Activated CD4-positive, alpha-beta T cell treated with anti-CD3 and anti-CD28 coated beads for 48 hours (primary cell): ENCODE measurements at places on chromosomes 6 and 20.
A peak's percentile ranks its signal among the peaks of the same experiment; 100 is the strongest.

DNA sequence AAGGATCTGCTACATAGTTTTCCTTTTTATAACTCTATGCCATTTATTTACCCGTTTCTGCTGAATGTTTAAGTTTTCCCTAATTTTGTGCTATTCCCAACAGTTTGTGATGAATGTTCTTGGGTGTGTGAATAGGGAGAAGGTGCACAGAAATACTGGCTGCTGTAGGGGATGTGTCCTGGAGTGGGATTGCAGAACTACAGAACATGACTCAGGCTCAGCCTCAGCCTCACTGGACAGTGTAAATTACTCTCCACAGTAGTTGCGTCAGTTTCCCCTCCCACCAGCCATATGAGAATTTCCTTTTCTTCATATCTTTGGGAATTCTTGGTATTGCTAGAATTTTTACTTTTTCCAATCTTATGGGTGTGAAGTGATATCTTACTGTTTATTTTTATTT is 57.0 kb downstream of the SLX4IP start:
- no peak for DNase-seq

- no peak for DNase-seq
These were observed 683.0 kb downstream of the DHX35 start for GRCh38 chr20:39645131-39645530.

- no peak for DNase-seq
These were observed 670.7 kb upstream of the CITED2 start for GRCh38 chr6:140045116-140045515.

- DNase-seq: no peak
These were observed 107.6 kb downstream of the MYLK4 start for GRCh38 chr6:2643130-2643529.

- DNase-seq: no peak
These were observed 110.3 kb upstream of the PRSS16 start for GRCh38 chr6:27136978-27137814.

GRCh38 chr20:56839786-56840185 is 210.7 kb downstream of the TFAP2C start:
- no peak for DNase-seq

GRCh38 chr20:50211091-50211490 is 20.5 kb downstream of the CEBPB start:
- DNase-seq: no peak

GRCh38 chr20:57724610-57725405 is 15.0 kb upstream of the PMEPA1 start:
- no peak for DNase-seq

DNA sequence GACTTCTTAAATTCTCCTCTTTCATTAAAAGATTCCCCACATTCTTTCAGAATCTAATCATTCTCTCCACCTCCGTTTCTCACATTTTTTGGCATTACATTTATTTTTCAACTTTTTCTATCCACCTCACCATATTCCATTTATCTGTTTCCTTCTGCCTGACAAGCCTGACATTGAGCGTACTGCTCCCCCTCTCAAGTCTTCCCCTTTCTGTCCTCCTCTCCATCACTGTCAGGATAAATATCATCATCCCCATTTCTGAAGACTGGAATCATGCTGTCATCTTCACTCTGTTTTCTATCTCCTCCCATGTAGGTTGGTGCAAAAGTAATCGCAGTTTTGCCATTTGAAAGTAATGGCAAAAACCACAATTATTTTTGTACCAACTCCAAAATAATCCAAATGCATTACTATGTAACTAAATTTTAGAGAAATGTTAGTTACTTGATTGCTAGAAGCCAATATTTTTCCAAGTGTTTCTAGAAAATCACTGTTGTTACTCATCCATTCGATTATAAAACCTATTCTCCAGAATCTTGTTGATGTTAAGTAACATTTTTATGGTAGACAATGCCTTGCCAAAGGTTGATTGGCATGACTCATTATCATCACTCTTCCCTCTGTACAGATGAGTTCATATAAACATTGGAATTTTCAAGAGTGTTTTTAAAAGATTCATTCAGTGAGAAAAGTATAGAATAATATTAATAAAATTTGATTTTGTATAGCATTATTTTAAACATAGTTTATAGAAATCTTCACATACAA is 292.3 kb upstream of the RNF217 start:
- DNase-seq: no peak

DNA sequence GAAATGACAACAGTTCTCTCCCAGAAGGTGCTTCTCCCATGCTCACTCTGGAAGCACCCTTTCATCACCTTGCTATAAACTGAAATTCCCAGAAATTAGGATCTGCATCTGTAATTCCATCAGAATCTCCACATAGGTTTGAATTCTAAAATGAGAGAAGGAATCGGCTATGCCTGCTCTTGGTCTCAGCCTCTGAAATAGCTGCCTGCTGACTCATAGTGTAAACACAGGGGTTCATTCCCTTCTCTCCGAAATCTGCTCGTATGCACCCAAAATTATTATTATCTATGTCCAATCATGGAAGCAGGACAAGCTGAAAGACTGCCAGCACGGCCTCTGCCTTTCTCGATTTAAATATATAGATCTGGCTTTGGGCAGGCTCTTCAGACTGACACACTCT is 74.6 kb upstream of the TAB2 start:
- DNase-seq: no peak

- no peak for DNase-seq
These were observed 11.8 kb downstream of the UTRN start for GRCh38 chr6:144296973-144297372.

DNA sequence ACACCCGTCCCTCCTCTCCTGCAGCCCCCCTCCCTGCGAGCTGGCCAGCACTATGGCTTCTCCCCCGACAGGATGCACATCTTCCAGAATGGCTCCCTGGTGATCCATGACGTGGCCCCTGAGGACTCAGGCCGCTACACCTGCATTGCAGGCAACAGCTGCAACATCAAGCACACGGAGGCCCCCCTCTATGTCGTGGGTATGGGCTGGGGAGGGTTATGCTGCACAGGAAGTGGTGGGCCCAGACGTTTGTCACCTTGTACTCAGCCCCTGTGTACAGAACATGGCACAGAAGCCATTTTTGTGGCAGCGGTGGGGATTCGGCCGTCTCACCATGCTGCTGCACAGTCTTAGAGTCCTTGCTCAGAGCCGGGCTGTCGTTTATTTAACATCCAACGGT is 29.0 kb upstream of the SRF start:
- DNase-seq: peak; percentile 4

DNA sequence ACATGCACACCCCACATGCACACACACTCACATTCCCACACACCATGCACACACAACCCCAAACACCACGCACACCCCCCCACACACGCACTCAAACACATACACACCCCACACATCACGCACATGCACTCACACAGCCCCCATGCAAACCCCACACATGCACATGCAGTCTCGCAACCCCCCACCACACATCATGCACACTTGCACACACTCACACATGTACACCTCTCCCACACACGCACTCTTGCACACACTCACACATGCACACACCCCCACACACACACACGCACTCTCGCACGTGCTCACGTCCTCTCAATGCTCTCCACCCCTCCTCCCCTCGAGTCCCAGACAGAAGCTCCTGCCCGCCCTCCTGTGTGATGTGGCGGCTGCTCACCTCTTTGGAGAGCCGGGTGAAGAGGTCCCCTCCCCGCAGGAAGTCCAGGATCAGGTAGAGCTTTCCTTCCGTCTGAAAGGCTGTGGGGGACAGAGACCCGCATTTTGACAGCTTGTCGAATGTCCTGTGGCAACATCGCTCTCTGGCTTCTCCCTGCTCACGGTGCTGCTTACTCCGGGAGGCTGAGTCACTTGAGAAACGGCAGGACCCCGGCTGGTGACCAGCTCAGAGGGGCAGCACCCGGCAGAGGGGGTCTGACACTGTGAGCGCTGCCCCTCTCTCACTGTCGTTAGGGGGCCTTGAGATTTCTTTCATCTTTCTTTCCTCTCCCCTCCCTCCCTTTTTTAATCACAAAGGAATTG is 78.5 kb downstream of the RAMACL start:
- DNase-seq: no peak

GRCh38 chr6:20408851-20409250 is 7.2 kb downstream of the E2F3 start:
- DNase-seq: no peak

DNA sequence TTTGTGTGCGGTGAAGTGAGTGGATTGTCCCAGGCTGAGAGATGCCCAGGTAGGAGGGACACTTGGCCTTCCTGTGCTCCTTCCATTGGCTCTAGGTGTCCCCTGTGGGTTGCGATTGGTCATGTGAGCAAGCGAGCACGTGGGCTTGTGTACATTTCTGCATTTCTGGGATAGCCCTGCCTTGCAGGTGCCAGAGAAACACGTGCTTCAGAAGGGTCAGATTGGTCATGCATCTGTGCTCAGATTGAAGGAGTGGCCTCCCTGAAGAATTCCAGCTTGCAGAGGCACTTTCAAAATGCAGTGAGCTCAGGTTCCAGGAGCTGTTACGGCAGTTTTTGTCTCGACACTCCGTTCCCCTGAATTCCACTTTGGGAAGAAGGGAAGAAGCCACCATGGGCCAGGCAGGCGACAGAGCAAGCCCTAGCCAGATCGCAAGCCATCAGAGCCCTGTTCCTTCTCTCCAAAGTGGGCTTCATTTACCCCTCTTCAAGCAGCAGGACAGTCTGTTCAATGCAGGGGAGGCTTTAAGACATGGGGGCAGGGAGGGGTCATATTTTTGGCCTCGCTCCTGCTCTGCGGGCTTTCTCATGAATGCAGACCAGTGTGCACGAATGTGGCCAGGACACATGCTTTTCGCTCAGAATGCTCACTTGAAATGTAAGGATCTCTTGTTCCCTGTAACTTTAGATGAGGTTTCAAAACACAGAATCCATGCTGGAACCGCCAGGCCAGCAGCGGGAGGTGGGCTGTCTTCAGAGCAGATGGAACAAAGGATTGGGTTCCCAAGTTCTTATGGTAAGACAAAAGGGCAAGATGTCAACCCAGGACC is 78.6 kb upstream of the AKAP12 start:
- no peak for DNase-seq

GRCh38 chr20:63232235-63233060 is 3.3 kb upstream of the BIRC7 start:
- no peak for DNase-seq
